AG10803 (cell line): ENCODE measurements at places on chromosomes 3 and 15.

GRCh38 chr3:79881431-79881830 is 113.6 kb upstream of the ROBO1 start:
- no peak for DNase-seq

GRCh38 chr15:39100106-39100660 is 480.7 kb upstream of the THBS1 start:
- DNase-seq: no peak

DNA sequence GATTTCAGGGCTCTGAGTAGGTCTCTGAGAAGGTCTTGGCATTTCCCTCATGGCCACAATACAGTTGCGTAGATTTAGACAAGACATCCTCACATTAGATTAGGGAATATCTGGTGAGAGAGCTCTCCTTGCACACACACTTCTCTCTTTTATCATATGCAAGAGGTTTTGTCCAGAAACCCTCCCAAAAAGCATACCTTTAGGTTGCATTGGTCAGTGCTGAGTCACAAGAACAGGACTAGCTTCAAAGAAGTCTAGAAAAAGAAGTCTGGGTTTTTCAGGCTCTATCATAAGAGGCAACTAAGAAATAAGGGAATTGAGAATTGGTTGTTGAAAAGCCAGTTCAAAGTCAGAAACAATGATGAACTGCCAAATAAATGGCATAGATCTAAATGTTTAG is 40.1 kb upstream of the MITF start:
- no peak for DNase-seq

GRCh38 chr3:25349095-25349494 is 79.0 kb upstream of the RARB start:
- no peak for DNase-seq
